ENCODE measurements at places on chromosomes 5 and 9.

DNA sequence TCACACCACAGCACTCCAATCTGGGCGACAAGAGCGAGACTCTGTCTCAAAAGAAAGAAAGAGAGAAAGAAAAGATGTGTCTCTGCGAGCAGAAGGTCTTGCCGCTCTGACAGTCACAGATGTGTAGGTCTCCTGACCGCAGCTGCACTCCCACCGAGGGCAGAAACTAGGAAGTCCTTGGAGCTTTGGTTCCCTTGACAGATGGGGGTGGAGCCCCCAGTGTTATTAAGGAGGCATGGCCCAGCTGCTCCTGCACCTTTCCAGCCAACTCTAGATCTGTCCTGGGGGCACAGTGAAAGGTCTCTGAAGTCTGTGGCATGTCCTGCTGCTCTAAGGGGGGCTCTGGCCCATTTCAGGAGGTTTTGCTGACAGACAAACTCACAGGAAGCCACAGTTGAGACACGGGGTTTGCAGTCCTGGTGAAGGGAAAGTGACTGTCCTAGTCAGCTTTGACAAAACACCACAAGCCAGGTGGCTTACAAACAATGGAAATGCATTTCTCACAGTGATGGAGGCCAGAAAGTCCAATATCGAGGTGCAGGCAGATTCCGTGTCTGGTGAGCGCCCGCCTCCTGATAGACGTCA, 9.0 kb upstream of the DIPK1B start:
- no peak for DNase-seq

GRCh38 chr5:6183391-6184390, 194.7 kb downstream of the MED10 start:
- DNase-seq = no peak

DNA sequence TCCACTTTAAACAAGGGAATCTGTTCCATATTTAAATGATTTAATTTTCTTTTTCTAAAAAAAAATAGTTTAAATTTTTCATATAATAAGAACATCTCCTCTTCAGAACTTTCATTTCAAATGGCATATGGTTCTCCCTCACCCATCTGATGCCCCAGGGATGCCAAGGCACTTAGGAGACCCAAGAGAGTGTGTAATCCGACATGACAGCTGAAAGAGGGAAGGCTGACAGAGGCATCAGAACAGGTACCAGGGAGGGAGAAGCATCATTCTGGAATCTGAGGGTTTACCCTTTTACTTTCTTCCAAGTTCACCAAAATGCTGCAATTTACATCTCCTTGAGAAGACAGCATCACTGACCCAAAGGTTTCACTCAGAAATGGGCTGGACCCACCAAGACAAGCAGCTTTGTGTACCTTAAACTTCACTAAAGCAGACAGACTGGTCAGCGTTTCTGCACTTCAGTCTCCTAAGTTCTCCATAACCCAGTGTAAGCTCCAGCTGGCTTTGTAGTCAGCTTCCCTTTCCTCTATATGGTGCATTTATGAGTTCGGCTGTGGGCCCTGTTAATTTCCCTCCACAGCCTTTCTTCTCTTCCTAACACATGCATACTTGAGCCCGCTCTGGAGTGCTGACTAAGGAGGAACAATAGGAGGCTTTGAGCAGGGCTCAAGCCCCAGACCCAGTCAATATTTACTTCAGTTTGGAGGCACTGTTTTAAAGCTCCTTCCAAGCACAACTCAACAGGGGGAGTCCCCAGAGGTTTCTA, 17.7 kb downstream of the EFNA5 start:
- DNase-seq = peak; percentile 48

DNA sequence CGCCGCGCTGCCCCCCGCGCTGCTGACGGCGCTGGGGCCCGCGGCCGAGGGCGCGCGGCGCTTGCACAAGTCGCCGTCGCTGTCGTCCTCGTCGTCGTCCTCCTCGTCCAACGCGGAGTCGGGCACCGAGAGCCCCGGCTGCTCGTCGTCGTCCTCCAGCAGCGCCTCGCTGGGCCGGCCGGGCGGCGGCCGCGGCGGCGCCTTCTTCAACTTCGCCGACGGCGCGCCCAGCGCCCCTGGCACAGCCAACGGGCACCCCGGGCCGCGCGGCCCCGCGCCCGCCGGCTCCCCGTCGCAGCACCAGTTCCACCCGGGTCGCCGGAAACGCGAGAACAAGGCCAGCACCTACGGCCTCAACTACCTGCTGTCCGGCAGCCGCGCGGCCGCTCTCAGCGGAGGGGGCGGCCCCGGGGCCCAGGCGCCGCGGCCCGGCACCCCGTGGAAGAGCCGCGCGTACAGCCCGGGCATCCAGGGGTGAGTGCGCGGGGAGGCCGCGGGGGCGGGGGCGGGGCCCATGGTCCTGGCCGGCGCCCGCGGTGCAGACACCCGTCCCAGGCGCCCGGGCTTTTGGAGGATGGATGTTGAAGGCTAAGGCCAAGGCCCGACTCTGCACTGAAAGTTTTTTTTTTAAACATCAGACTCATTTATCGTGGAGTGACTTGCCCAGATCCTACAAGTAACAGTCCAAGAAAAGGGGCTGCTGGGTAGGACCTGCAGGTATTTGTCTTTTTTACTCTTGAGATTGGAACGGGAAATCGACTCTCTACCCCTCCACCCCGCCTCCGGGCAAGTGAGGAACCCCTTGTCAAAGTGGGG, 1.2 kb downstream of the TENT4A start:
- DNase-seq = no peak

- DNase-seq = no peak
Observed at GRCh38 chr9:133742251-133742650, 4.1 kb upstream of the SARDH start.

- no peak for DNase-seq
Observed at GRCh38 chr9:75358846-75359245, 270.5 kb downstream of the OSTF1 start.

DNA sequence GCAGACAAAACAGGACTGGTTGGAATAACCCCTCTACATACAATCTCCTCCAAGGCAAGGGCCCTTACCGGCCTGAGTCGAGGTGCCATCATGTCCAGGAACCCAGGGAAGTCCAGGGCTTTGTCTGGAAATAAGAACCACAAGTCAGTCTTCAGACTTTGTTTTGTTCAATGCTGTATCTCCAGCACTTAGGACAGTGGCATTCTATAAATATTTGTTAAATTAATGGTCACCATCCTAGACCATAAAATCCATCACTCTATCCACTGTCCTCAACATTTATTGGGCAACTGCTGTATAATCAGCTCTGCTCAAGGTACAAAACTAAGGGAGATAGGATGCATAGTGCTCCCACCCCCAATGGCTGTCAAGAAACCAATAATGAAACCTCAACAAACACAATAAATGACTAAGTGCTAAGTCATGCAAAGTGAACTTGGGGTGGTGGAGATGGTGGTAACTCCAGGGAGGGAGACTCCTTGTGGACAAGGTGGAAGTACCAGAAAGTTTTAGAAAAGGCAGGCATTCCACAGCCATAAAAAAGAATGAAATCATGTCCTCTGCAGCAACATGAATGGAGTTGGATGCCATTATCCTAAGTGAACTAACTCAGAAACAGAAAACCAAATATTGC, 5.0 kb downstream of the RELL2 start:
- no peak for DNase-seq

- peak; percentile 70 for DNase-seq
Observed at GRCh38 chr5:34487159-34487879, 168.8 kb upstream of the RAI14 start.

DNA sequence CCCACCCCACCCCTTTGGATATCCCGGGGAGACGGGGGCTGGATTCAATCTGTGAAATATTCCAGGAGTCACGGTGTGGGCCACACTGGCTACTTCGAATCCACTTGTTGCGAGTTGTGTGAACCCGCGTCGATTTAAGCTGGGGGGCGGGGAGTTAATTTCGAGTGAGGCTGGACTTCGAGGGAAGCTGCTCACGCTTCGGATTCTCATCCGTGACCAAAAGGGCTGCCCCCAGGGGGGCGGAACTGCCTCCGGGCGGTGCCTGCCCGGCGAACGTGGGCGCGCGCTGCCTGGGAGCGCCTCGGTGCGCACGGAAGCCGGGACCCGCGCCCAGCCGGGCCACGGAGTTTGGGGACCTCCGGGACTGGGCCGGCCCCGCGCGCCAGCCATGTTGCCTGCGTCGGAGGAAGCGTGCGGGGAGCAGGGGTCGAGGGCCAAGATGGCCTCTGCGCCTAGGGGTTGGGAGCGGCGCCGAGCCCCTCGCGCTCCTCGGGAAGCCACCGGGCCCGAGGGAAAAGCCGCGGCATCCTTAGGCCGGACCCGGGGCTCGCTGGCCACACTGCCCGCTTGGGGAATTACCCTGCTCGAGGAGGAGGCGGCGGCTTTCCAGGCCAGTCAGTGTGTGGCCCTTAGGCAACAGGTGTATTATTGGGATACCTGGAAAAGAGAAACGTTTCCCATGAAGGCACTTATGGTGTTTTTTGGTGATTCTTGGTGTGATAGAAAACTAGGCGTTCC, 975 bp downstream of the OCLN start:
- peak; percentile 23 for DNase-seq

- no peak for DNase-seq
Observed at GRCh38 chr5:166963596-166963995, 1327.8 kb upstream of the WWC1 start.

DNA sequence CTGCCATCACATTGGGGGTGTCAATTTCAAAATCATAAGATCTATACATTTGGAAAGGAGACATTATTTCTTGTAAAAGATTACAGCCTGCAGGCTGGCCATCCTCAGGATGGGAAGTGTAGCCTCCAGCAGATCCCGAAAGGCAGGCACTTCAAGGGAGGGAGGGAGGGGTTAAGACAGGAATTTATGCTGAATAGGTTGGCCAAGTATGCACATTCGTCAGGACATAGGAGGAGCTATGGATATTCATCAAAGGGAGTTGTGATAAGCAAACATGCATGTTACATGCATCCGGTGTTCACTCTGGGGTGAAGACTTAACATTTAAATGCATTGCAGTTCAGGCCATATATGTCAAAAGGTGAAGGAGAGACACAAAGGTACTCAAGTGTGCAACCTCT, 119.4 kb downstream of the CEP120 start:
- no peak for DNase-seq

GRCh38 chr9:110742741-110743371, 74.3 kb downstream of the MUSK start:
- DNase-seq = no peak

DNA sequence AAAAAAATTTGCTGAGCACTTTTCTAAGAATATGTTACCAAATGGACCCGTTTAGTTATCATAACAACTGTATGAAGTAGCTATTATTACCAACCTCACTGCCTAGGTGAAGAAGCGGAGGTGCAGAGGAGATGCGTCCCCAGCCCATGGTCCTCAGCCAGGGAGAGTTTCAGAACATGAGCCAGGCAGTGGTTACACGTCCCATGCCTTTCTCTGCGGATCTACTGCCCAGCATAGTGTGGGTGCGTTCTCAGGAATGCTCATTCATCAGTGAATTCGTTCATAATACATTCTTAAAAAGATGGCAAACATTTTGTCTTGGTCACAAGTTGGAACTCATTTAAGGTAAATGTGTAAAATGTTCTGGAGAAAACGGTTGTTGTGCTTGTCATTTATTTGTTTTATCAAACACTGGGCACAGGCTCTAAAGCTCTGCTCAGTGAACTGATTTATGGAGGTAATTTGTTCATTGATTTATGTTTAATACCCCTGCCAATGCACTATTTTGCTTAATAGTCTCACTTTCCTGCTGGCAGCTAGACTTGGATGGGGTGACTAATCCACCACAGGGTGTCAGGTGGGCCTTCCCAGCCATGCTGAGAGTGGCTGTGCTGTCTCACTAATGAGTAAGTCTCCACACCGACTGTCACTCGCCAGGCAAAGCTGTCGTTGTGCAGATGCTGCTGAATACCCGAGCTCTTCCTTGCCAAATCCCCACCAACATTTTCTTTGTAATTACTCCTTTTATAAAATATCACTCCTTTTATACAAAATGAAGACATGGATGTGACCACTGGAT, 248.8 kb downstream of the TENT4A start:
- no peak for DNase-seq

GRCh38 chr5:149037817-149038216, 25.0 kb downstream of the SH3TC2 start:
- no peak for DNase-seq

GRCh38 chr9:14797435-14797834, 74.9 kb upstream of the CER1 start:
- DNase-seq = no peak

- DNase-seq = no peak
Observed at GRCh38 chr5:176890455-176891330, 8.5 kb downstream of the HK3 start.

GRCh38 chr5:59587489-59588337, 305.8 kb downstream of the PDE4D start:
- DNase-seq = peak; percentile 62

DNA sequence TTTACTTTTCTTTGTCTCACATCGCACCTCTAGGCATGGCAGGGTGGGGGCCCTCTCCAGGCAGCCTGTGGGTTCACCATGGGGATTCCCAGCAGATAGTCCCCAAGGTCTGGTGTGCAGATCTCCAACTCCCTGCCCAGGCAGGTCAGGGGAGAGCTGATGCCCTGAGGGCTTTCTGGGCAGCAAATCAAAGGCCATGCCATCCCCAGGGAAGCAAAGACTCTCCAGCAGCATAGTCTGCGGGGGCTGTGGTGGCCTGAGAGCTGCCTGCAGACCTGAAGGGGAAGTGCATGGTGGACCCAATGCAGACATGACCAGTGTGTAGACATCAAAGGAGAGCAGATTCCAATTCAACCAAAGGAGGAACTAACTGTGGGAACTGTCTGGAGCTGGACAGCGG, 7.7 kb downstream of the NEURL1B start:
- DNase-seq = no peak

GRCh38 chr9:36436909-36437308, 36.8 kb upstream of the RNF38 start:
- peak; percentile 90 for DNase-seq

DNA sequence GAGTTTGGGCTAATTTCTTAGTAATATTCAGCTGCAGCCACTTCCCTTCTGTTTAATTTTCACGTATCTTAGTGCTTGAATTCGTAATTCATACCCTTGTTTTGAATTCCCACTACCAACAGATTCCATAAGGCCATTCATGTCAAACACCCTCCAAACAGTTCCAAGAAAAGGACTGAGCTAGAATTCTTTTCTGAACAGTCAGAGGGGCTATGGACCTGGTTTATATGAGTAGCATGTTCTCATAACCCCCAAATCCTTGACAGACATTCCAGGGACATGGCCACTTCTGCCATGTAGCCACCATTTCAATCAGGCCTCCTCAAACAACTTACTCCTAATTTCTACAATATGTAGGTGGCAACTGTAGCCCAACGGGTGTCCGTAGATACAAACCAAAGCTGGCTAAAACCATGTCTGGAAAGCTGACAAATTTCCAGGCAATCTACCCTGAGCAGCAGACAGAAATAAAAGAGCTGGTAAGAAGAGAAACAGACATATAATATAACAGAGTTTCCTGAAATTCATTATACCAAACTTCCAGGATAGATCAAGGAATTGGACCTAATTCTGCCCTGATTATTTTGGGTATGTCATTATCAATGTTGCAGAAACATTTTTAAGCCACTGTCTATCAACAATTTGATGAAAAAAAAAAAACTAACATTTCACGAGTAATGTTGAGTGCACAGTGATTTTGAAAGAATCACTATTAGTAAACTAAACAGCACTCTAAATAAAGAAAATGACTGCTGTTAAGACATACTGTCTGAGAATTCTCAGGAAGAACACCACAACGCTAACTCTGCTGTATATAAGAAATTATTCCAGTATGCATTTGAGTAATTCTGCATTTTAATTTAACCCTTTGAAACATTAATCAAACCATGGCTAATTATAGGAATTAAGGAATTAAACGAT, 40.7 kb downstream of the EBF1 start:
- DNase-seq = no peak

- DNase-seq = no peak
Observed at GRCh38 chr9:21933281-21933680, 60.9 kb downstream of the CDKN2A start.

GRCh38 chr5:76723906-76724305, 8.0 kb downstream of the F2R start:
- DNase-seq = no peak

GRCh38 chr5:76669245-76669644, 46.0 kb upstream of the F2RL2 start:
- DNase-seq = no peak

All from NCI-H2029 (cell line).